ENCODE measurements at places on chromosomes 3 and 15.

- DNase-seq = no peak
These were observed 1.2 kb upstream of the RYK start for GRCh38 chr3:134251731-134252391.

GRCh38 chr3:148953094-148953493, 38.2 kb upstream of the GYG1 start:
- no peak for DNase-seq

DNA sequence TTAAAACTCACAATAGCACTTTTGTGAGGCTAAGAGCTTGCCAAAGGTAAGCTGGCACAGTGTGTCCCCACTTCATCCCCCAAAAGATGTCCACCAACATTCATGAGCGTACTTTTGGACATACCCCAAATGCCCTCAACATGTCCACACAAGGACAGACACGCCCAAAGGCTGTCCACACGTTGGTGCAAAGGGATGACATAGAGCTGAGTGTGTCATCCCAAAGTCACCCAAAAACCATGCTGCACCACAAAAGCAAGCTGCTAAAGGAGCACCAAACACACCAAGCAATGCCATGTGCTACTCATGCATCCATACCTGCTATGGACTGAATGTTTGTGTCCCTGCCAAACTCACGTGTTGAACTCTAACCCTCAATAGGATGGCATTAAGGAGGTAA, 57.9 kb downstream of the KLF13 start:
- DNase-seq = no peak

DNA sequence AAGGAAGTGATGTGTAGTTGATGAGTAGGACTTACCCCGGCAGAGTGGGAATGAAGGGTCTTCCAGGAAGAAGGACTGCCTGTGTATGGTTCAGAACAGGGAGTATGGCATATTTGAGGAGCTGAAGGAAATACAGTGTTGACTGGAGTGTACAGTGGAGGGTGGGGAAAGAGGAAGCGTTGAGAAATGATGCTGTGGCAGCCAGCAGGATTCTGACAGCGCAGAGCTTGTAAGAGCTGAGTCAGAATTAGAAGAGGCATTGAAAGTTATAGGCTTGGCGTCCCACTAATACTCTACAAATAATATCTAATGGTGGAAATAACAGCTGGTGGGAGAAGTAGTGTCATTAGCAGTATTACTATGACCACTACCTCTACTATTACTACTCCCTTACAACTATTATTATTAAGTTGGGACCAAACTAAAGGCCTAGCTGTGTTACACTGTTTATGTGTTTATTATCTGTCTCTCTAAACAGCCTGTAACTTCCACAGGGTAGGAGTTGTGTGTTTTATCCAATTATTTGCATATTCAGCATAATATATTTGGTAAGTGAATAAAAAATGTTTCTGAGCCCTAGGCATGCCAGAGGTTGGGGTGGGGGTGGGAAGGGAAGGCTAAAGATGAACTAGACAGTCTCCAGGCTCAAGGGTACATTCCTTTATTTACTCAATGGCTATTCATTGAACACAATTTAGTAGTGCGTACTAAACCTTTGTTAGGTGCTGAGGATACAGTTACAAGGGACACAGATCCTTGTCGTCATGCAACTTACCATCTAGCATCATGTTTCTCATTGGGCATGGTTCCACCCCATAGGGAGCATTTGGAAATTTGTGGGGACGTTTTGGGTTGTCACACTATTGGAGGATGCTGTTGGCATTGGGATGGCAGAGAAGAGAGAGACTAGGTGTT, 428.8 kb upstream of the ONECUT1 start:
- no peak for DNase-seq

- no peak for DNase-seq
These were observed 7.8 kb downstream of the SCAMP2 start for GRCh38 chr15:74865316-74865715.

GRCh38 chr3:128071771-128072453, 19.7 kb downstream of the SEC61A1 start:
- DNase-seq = no peak

Measured in effector CD4-positive, alpha-beta T cell (primary cell).